Stimulated activated CD8-positive, alpha-beta memory T cell treated with anti-CD3 and anti-CD28 coated beads, Interleukin-4, amount 100 ng/mL, for 1 hour (primary cell): ENCODE measurements at places on chromosomes 6 and 20.

- DNase-seq, result no peak
Observed at GRCh38 chr6:112695001-112695400, 347.9 kb downstream of the RFPL4B start.

DNA sequence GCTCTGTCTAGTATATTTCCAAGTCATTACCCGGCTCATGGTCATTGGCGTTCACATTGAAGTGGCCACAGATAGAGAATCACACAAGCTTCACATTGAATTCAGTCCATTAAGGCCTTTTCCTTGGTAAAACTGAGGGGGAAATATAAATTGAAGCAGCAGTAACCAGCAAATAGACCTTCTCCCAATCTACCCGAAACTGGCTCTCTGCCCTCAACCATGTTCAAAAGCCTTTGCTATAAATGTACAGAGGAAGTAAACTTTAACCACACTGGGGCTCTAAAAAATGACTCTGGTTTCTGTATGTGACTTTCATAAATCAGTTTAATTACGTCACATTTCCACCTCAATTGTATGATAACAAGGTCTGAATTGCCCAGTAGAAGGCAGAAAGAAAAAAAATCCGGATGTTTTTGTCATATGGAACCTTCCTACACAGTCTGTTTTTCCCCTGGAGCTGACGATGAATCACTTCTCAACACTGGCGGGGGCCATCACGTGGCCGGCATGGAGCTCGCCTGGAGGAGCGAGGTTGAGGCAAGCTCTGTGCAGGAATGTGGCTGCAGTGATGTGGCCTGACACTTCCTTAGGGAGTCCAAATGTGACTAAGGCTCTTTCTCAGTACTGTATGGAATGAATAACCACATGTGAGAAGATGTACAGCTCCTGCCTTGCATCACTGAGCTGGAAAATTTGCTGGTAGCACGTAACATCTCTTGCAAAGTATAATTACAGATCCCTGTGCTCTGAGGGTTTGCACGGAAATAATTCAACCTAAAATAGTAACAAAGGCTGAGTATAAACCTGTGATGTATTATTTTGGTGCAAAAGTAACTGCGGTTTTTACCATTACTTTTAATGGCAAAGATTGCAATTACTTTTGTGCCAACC is 58.6 kb upstream of the SNX9 start:
- peak; percentile 54 for DNase-seq

GRCh38 chr20:48822178-48822577 is 5.6 kb downstream of the PREX1 start:
- DNase-seq, result no peak

- no peak for DNase-seq
Observed at GRCh38 chr6:42257063-42257462, 39.4 kb upstream of the MRPS10 start.

DNA sequence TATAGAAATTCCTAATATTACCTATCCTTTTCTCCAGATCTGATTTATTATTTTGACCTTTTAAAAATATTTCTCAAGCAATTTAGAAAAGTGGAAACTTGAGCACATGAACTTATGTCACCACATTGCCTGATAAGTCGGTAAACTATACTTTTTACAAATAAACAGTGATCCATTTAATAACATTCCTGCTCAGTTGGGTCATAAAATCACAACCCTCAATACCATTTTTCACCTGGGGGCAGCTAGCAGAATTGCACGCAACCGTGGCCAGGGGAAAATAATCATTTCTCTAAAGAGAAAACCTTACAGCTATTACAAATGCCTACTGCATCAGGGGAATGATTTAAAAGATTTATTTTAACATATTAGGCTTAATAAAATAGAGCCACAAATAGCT is 614.5 kb downstream of the PHF3 start:
- DNase-seq, result no peak

- DNase-seq, result no peak
Observed at GRCh38 chr20:33463332-33464101, 20.0 kb upstream of the SNTA1 start.

DNA sequence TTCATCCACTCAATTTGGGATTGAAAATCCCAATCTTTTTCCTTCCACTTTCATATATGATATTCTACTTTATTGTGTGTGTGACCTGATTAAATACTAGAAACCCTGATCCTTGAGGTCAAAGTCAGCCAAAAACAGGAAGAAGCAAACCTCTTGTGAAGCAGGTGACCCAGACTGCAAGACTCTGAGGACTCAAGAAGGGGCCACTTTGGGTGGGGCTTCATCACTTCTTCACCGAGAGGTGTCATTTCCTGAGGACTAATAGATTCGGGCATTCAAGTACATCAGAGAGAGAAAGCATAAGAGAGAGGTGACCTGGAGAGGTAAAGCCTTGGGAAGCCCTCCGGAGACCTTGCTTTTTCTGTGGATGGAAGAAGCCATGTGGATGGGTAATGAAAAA is 129.0 kb downstream of the CFAP61 start:
- peak; percentile 21 for DNase-seq

DNA sequence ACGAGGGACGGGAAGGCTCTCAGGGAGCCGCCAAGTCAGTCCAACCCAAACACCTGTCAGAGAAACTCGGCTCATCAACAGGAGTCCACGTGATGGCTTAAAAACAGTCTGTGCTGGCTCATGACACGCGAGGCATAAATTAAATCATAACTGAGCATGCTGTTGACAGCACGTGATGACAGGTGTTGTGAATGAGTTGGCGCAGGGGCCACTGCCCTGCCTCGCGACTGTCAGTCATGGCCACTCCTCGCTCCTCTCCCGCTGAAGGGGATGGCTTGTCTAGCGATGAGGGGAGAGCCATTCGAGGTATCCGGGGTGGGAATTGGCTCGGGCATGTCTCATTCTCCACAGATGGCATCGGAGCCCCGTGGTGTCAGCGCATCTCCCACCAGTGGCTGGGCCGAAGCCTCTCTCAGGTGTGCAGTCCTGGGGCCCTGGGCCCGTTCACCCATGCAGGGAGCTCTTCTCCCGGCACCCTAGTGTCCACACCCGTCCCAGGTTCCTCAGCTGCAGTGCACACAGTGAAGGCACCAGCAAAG is 313.3 kb downstream of the BMP7 start:
- no peak for DNase-seq

DNA sequence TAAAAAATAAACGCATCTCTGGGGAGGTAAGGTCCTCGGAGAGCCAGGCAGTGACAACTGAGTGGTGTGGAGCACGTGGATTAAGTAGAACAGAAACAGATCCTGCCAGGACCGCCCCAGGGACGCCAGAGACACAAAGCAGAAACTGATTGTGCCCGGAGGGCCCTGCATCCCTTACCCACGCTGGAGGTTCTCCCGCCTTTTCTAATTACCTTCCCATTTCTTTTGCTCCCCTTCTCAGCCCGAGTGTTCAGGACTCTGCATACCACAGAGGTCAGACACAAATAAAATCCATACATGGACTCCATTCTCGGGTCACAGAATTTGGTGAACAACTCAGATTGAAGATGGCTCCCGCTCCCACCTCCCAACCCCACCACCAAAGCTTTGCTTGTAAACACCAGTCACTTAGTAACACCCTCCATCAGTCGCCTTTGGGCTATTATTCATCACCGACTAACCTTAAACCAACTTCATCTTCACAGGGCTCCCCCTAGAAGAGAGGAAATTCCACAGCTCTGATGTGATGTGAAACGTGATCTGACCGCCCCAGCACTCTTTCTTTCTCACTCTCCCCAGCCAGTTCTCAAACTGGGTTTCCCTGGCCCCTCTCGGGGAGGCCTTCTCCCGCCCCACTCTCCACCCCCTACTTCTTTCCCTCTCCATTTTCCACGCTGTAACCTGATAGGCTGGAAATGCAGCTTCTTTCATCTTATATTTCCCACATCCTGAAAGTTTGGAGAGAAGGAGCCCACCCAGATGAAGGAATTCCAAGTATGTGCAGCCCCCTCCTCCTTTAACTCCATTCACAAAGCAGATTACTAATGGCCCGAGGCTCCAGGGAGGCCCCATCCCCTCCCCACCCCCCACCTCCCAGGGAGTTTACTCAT is 32.5 kb upstream of the PIM1 start:
- no peak for DNase-seq

DNA sequence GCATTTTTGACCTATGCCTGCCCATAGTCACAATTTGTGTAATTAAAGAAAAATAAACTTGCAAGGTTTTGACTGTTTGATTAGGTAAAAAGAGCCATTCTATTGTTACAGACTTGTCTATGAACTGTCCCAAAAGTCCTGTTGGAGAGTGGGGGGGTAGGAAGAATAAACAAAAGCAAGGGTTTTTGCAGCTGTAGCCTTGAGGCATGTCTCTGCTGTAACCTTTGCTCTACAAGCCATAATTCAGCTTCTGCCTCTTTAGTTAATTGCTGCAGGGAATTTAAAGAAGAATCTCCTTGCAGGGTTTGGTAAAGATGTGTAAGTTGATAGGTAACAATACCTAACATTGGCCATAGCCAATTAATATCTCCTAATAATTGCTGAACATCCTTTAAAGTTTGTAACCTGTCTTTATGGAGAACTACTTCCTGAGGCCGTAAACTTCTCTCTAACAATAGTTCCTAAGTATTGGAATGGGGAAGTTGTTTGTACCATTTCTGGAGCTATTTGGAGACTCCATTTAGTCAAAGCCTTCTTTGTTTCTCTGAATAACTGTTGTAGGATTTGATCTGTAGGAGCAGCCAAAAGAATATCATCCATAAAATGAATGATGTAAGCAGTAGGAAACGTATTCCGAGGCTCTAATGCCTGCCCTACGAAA is 7.9 kb upstream of the ABHD12 start:
- DNase-seq, result no peak

- no peak for DNase-seq
Observed at GRCh38 chr6:35089216-35089934, 51.8 kb downstream of the TCP11 start.

DNA sequence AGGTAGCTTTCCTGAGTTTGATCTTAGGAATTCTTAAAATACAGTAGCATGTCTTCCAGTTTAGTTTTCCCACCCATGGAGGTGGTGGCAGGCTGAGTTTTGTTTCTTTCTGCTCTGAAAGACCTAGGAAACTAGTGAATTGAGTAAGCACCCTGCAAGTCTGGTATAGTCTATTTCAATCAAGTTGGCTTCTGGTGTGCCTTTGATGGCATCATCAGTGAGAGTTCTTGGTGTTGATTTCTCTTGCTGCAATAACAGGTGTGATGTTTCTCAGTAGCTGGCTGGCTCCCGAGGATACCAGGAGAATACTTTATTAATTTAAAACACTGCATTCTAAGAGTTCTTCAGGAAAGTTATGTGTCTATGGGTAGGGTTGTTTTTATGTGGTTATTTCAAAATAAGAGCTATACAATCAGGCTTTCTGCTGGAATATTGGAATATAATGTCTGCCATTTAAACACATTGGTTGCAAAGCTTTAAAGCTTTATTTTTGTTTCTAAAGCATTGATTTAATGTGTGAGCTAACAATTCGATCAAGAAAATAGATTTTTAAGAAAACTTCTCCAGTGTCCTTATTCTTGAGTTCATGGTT is 19.0 kb downstream of the VAPB start:
- no peak for DNase-seq
